GOT3 (cell line): ENCODE measurements at places on chromosomes 6 and 20.

- DNase-seq, result no peak
These were observed 2.0 kb upstream of the ZNFX1 start for GRCh38 chr20:49279677-49280462.

DNA sequence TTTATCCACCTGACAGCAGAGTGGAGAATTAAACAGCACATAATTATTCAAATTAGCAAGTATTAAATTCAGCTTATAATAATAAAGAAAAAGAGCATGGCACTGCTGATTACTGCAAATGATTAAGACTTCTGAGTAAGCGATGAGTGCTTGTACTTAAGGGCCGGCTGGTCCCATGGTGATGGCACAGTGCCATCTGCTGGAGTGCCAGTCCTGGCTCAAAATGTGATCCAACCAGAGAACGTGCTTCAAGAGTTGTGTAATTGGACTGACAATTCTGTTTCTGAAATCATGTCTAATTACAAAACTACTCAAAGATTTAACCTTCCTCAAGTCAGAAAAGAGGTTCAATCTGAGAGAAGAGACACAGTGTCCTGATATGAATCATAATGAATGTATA is 181.6 kb upstream of the RGS17 start:
- DNase-seq, result no peak

DNA sequence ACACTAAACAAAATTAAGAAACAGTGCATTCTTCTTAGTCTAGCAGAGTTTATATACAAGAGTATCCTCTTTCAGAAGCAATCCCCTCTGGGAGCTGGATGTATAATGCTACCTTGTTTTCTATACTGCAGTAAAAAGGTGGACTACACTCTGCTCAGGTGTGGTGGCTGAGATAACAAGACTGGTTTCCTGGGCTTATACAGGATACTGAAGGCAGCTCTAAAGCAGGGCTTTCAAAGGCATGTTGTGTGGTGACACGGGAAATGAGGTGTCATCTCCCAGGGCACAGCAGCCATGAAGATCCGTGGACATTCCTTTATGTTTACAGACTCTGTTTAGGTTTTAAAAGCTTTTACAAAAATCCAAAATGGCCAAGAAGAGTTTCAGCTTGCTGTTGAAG is 136.7 kb downstream of the MAP3K4 start:
- DNase-seq, result no peak

GRCh38 chr6:109458774-109459531 is 3.4 kb upstream of the MICAL1 start:
- no peak for DNase-seq

DNA sequence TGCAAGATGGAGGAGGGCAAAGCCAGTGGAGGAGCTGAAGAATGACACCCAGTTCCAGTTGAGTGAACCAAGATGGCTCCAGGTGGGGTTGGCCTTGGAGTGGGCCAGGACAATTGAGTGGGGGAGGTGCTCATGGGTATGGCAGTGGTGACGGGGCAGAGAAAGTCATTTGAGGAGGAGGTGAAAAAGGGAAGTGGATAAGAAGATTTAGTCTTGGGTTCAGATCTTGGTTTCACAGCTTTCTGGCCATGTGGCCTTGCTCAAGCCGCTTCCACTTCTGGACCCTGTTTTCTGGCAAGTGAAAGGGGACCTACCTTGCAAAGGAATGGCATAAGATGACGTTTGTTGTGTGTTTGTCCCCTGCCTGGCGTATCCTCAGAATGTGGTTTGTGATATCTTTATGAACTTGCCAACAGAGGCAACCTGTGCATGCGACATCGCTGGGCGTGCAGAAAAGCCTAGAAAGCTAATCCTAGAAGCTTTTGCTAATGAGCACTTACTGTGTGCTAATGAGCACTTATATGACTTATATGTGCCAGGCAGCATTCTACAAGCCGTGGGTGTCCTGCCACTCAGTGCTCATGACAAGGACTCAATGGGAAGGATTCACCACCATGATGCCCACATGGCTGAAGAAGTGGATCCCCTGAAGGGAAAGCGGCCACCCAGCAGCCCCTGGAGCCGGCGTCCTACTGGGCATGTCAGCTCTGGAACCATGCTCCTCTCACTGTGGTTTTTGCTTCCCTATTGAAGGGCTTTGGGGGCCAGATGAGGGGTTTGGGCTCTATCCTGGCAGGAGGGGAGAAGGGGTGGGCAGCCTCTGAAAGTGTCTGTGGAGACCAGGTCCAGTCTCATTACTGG is 23.6 kb upstream of the STX16 start:
- DNase-seq, result no peak

- DNase-seq, result peak; percentile 88
These were observed at the start of the genes RXRB and SLC39A7 for GRCh38 chr6:33200219-33201146. RXRB (minus strand) TSS chr6:33200665; CDS start chr6:33200476, 189 bp downstream. SLC39A7 (plus strand) TSS chr6:33200867; CDS start chr6:33201246, 379 bp downstream.

GRCh38 chr6:22666586-22666985 is 97.2 kb downstream of the HDGFL1 start:
- no peak for DNase-seq

GRCh38 chr6:151025076-151025475 is 159.6 kb downstream of the MTHFD1L start:
- no peak for DNase-seq

- no peak for DNase-seq
These were observed 60.2 kb downstream of the CHMP4B start for GRCh38 chr20:33871362-33871761.

GRCh38 chr6:26163427-26164119 is 76.3 kb downstream of the HFE start:
- no peak for DNase-seq
